ENCODE measurements at places on chromosomes 16 and 17.
A peak's percentile ranks its signal among the peaks of the same experiment; 100 is the strongest.

- no peak for DNase-seq
These were observed 38.8 kb upstream of the BHLHA9 start for GRCh38 chr17:1231456-1231855.

GRCh38 chr17:20010099-20010863 is 1.1 kb downstream of the SPECC1 start:
- DNase-seq = peak; percentile 32

DNA sequence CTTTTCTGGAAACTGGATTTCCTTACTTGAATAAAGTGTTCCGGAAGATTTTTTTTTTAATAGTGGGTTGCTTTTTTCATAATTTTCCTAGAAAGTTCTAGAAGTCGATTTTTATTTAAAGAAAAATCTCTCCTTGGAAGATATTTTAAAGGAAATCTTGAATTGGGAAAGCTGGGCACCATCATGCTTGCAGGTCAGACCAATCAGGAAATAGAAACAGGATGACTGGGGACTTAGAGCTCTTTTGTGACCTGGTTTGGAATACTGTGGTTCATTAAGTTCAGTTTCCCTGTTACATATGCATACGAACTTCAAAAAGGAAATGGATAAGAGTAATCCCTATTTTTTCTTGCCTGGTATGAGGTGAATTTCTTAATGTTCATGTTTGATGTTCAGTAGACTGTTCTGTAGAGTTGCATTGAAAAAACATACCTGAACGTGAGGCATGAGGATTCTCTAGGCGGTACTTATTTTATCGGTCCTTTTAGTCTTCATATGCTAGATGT is 1.2 kb downstream of the NFATC3 start:
- DNase-seq = peak; percentile 45

DNA sequence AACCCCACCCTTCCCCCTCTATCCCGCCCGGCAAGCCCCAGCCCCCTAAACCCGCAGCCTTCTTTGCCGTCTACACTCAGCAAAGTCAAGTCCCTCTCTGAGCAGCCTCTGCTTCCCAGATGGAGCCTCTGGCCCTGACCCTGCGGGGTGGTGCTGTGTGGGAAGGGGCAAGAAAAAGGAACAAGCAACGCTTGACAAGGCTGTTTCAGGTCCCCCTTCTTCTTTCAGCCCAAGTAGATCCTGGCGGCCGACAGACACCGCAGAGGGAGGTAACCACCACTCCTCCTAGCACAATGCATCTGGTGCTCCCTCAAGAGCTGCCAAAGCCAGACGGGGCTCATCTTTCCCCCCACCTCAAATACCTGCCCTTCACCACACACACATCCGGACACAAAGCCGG is 178.3 kb downstream of the ENGASE start:
- DNase-seq = no peak

DNA sequence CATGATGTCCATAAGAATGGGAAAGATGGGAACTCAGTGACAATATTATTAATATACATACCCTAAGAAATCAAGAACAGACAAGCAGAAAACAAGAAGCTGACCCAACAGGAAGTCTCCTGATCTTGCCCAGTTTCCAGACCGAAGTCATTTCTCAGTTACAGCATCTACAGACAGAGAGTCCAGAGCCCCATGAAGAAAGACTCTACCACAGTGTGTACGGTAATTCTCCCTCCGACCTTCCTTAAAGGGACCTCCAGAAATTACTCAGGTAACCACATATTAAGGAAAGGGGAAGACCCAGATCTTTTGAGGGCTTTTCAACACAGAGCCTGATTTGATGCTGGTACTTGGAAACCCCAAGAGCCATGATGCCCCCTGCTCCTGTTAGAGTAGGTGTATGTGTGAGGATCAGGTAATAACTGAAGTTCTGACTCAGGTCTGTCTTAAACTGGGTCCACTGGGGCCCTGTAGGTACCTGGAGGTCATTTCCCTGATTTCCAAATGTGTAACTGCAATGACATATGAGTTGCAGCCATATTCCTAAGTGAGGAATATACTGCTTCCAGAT is 132.4 kb downstream of the ABCA8 start:
- no peak for DNase-seq

DNA sequence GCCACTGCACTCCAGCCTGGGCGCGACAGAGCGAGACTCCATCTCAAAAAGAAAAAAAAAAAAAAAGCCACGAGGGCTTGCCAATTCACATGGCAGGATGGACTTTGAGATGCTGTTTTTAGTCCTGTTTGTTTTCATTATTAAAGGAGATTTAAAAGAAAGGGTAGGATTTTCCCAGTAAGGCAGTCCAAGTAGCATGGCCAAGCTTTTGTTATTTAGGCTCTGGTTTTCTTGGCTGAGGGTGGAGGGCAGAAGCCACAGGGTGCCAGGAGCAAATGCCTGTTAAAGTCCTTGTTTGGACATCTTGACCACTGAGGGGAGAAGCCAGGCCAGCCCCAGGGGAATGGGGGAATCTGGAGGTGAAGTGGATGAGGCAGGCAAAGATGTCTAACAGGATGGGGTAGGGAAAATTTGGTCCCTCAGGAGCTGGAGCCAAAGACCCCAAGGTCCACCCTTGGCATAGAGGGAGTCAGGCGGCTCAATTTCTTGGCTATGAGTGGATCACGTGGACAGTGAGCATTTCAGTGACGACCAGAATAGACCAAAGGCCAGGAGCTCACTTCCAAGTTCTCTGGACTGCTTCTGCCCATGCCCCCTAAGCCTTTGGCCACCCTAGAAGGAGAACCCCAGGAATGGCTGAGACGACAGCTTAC is 20.8 kb upstream of the PLLP start:
- DNase-seq = no peak

- DNase-seq = no peak
These were observed 204.8 kb downstream of the MSI2 start for GRCh38 chr17:57461082-57461481.

GRCh38 chr16:83802135-83802534 is 5.6 kb upstream of the HSBP1 start:
- peak; percentile 69 for DNase-seq

- no peak for DNase-seq
These were observed 8.9 kb downstream of the IST1 start for GRCh38 chr16:71904239-71904638.

DNA sequence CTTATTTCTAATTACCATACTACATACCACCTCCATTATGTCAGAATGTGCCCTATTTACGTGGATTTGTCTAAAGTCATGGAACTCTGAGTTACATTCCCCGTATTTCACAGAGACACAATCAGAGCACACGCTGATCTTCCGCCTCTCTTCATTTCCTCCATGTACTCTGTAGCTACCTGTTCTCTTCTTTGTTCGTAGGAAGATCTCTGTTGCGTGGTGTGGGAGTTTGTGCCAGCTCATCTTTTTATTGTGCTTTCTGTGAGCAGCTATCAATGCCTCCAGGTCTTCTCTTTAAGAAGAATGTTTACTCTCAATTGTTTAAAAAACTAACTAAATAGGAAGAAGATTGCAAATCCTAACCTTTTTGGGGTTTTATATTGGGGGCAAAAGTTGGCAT is 26.9 kb downstream of the NLRC5 start:
- no peak for DNase-seq

DNA sequence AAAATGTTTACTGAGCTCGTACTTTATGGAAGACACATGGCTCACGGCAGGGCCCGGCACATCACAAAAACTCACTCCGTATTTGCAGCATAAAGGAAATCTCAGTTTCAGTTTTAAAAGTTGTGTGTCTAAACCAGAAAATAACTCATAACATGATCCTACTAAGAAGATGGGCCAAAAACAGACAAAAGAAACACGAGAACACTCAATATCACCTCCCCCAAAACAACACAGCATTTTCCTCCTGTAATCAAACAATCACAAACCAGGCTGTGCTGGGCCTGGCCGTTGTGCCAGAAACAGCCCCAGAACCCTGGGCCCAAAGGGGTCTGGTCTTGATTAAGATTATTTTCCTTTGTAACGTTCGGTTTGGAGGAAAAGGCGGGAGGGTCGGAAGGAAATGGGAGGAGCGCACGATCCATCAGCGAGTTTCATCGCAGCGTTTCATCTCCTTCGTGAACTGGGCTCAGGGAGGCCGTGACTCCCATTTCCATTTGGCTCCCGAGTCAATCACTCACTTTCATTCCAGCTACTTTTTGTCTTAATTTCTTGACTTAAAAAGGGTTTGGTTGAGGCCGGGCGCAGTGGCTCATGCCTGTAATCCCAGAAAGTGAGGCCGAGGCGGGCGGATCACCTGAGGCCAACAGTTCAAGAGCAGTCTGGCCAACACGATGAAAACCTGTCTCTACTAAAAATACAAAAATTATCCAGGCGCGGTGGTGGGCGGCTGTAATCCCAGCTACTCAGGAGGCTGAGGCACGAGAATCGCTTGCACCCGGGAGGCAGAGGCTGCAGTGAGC is 61.4 kb downstream of the NXN start:
- DNase-seq = no peak

DNA sequence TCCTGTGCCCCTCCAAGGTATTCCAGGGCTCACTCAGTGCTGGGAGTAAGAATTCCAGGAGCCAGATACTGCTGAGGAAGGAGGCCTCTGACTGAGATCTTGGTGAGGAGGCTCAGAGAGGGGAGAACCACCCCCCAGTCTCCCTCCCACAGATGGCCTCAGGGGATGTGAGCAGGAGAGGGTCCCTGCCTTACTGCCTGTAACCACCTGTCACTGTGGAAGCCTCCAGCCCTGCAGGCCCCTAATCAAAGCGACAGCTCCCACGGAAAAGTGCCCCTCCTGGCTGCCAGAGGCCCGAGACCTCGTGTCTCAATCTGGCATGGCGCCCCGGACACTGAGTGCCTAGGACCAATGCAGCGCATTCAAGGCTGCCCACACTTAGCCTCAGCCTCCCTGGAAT is 7.7 kb upstream of the C17orf113 start:
- no peak for DNase-seq

DNA sequence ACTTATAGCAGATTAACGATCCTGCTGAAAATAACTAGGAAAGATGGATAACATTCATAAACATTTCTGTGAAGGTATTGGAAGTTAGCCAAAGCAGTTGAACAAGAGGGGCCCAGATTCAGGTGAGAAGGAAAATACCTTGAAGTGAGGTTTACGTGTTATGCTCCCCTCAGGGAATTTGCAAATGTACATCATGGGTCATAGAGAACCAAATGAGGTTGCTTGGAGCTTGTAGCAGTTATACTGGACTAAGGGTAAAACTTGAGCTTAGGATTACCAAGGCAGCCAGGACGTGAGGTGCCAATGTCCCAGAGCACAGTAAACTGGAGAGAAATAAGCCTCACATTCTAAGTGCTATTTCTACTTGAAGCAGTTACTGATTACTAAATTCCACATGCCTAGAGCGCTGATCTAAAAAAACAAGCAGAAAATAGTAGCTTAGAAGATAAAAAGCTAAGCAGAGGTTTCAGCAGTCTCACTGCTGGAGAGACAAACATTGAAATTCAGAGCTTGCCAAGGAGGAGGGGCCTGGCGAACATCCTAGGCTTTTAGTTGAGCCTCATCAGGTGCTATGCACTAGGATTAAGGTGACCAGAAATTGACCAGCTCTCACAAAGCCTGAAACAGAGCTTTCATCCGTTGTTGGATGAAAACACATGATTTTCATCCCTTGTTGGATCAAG is 136.7 kb upstream of the FAM20A start:
- no peak for DNase-seq

- DNase-seq = peak; percentile 73
These were observed 48.1 kb upstream of the KSR1 start for GRCh38 chr17:27407916-27408864.

DNA sequence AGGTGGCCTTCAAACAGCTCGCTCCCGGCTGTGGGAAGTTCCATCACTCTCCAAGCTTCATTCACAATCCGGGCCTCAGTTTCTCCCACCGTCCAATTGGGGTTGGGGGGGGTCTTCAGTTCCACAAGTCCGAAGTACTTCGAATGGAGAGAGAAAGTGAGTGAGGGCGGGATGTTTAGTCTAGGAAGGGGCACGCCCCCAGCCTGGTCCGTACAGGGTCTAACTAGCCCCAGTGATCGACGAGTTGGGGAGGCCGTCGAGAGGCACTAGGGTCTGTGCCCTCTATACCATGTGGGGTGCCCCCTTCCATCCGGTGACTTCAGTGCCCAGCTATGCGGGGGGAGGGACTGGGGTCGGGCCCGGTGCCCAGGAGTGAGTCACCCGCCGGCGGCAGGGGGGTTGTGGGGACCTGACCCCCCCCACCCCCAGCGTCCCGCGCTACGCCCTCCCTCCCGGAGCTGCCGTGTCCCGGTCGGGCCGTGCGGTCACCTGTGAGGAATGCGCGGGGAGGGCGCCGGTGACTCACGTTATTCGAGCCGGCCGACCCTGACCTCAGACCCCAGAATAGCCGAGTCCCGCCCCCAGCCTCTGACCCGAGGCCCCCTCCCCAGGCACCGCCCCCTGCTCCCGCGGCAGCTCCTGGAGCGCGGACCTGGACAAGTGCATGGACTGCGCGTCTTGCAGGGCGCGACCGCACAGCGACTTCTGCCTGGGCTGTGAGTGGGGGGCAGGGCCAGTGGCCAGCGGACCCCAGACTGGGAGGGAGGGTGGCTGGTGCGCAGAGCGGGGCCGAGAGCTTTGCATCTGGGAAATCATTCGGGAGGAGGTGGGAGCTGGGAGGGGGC is 658 bp downstream of the TNFRSF12A start:
- peak; percentile 91 for DNase-seq

DNA sequence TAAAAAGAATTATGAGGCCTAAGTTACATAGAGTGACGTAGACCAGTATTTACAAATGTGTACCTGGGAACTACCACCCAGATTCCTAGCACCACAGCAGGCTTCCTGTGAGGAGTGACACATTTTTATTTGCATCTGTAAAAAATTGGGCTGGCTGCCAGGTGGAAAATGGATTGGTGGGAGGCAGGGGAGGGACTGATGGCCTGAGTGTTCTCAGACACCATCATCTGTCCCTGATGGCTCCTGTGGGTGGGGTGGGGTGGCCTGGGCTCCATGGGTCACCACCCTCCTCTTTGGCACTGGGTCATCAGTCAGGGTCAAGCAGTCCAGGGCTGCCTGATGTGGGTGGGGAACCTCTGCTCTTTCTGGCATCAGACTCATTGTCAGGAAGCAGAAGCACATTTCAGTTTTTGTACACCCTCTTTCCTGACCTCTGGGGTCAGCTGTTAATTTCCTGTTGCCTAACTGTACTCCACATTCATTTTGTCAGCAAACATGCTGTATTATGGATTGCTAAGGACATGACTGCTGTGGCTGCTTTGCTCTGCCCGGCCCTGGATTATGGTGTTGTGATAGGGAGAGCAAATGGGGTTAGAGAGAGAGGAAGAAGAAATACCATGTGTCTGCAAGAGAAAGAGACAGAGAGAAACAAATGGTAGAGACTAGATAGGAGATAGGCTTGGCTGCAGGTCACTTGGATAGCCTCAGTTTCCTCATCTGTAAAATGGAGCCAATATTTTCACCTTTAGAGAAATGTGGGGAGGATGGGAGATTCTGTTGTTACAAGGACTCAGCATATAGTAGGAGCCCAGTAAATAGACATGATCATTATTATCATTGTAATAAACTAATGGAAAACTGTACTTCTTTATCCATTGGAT is 11.6 kb upstream of the MFAP4 start:
- DNase-seq = peak; percentile 37

- no peak for DNase-seq
These were observed 132.8 kb upstream of the DYNLRB2 start for GRCh38 chr16:80408014-80408413.

- no peak for DNase-seq
These were observed 99.0 kb downstream of the BMERB1 start for GRCh38 chr16:15533386-15533785.

- peak; percentile 70 for DNase-seq
These were observed 1.8 kb downstream of the MMP15 start for GRCh38 chr16:58027161-58027915.

GRCh38 chr16:47694543-47694942 is 233.4 kb downstream of the PHKB start:
- no peak for DNase-seq

- DNase-seq = no peak
These were observed 139.4 kb upstream of the TBX2 start for GRCh38 chr17:61260071-61260797.

- DNase-seq = no peak
These were observed 19.7 kb downstream of the BAHCC1 start for GRCh38 chr17:81414756-81415516.

Data from RWPE1 (cell line).